Stimulated activated CD4-positive, alpha-beta T cell treated with anti-CD3 and anti-CD28 coated beads, Interleukin-15, amount 100 ng/mL, for 1 hour (primary cell): ENCODE measurements at places on chromosomes 5 and 9.

DNA sequence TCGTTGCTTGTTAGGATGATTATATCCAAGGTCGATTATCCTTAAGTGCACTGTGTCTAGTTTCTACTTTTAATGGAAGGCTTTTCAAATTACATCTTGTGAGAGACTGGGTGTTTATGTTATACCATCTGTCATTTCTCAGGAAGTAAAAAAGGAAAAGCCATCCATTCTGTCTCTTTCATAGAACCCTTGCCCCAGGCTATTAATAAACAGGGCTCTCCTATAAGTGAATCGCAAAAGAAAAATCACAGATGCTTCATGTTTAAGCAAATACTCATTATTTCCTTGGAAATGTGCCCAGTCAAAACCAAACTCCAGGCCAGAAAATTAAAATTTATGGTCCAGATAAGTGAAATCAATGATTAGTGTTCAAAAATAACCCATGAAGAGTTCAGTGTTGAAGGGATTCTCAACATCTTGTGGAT is 58.1 kb downstream of the STARD4 start:
- no peak for DNase-seq

DNA sequence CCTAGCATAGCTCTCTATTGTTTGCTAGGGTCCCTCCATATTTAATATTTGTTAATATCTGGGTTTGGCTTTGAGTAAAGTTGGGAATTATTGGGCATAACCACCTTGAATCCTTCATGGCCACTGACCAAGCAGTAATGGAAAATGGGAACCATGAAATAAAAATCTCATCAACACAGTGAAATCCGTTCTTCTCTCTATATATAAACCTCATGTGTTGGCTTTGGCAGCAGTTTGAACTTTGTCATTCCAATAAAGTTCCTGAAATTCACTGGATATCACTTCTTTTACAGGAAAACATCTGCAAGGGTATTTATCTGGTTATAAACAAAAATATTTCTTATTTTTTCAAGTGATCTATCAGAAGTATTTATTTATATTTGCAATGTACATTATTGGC is 93.0 kb upstream of the MPDZ start:
- no peak for DNase-seq

GRCh38 chr9:137190315-137190856 is 1.9 kb downstream of the SSNA1 start:
- DNase-seq = no peak

- no peak for DNase-seq
Observed at GRCh38 chr9:92297611-92298010, 4.1 kb upstream of the IARS1 start.

DNA sequence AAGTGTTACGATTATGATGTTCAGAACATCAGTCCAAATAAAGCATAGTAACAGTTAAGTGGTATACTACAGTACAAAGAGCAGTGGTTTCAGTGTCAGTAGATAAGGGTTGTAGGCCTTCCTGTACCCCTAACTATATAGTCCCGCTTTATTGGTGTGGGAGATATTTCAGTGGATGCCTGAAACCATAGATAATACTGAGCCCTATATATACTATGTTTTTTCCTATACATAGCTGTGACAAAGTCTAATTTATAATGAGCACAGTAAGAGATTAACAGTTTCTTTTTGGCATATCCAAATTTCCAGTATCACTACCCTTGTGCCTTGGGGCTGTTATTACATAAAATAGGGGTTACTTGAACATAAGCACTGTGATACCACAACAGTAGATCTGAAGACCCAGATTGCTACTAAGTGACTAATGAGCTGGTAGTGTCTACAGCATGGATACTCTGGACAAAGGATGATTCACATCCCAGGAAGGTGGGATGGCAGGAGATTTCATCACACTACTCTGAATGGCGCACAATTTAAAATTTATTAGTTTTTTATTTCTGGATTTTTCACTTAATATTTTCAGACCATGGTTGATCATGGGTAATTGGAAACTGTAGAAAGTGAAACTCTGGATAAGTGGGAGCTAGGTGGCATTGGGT is 119.3 kb downstream of the RPS23 start:
- DNase-seq = no peak

GRCh38 chr9:76693912-76694311 is 70.3 kb upstream of the PCA3 start:
- no peak for DNase-seq

DNA sequence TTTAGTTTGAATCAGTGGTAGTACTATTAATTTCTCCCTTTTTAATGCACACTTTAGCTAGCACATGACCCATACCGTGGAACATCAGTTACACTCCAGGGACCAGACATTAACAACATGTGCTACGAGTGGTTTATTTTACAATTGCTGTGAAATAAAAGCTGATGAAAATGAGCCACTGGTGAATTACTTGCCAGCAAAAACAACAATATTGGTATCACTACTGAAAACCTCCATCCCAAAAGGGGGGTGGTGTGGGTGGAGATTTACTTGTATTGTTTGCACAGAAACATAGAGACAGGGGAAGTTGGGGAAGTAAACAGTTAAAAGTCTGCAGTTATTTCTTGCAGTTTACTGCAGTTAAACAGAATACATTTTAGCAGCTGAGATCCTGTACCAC is 369.6 kb upstream of the GRAMD2B start:
- DNase-seq = no peak

DNA sequence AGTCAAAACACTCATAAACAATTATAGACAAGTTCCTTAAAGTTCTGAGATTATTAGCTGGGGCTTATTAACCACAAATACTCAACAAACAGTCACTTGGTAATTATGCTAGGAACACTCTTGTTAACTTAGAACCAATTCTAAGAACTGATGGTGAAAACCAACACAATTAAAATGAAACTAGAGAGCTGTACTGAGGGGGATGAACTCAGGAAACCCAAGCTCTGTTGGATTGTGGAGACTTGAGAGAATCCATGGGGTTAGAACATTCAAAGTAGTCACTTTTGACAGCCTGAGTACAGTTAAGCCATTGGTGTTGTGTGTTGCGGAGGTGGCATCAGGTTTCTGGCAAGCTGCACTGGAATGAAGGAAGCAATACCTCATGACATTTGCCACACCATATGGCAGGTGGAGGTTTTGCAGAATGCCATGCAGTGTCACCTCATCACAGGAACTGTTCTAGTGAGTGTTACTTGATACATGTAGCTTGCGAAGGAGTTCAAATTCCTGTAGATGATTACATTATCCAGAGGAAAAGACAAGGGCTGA is 480.9 kb upstream of the CD180 start:
- no peak for DNase-seq

DNA sequence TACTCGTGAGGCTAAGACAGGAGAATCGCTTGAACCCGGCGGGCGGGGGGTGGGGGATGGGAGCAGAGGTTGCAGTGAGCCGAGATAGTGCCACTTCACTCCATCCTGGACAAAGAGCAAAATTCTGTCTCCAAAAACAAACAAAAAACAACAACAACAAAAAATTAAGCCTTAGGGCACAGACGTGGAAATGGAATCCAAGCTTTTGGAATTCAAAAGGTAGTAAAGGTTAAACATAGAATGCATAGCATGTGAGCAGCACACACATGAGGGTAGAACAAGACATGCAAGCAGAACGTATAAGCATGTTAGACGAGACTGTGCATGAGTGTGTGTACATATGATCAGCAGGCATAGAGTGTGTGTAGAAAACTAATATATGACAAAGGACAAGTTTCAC is 68.0 kb downstream of the PTBP3 start:
- DNase-seq = no peak

DNA sequence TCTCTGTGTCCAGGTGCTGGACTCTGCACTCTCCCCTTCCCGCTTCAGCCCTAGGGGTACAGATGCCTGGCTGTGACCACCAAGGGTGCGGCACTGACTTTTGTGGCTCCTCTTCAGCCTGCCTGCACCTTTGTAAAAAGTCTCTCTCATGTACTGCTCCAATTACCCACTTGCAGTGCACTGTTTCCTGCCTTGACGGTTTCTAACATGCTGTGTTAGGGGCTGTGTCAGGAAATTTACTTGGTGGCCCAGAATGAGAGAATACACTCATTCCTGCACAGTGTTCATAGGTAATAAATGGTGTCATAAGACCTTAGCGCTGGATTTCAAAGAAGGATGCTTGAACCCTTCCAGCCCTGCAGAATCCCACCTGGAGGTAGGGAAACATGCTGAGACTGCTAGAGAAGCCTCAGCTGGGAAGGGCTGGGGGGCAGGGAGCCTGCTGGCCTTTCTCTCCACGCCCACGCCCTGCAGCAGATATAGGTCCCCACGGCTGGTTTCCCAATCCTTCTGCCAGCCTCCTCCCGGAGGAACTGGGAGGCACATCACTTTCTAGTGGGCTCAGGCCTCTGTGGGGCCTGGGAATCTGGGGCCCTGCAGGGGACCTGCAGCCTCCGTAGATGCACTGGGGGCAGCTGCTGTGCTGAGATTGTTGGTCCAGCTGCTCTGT is 17.6 kb upstream of the HRH2 start:
- no peak for DNase-seq

DNA sequence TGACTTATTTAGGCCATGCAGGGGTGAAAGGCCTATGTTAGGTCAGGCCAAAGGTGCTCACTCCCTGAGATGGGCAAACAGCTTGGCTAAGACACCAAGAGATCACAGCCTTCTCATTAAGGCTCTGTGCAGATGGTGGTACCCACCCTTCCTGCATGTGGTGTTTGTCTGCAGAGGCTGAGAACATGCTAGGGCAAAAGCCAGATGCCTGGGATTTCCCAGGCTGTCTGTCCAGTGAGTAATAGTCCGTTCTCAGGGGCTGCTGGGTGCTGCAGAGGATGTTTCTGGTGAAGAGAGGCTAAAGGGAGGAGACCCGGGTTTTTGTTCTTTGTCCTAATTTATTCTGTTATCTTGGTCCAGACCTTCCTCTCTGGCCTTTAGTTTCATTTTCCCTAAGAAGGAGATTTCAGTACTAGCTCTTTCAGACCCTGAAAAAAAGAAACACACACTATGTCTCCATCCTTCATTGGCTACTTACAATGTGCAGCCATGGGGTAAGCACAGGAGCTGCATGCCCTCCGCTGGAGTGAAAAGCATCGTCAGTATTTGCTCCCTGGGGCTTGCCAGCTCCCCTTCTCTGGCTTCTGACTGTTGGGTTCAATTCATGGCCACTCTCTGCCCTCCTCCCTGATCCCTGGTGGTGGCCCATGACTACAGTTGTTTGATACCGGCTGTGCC is 23.4 kb upstream of the GLRA1 start:
- DNase-seq = no peak

DNA sequence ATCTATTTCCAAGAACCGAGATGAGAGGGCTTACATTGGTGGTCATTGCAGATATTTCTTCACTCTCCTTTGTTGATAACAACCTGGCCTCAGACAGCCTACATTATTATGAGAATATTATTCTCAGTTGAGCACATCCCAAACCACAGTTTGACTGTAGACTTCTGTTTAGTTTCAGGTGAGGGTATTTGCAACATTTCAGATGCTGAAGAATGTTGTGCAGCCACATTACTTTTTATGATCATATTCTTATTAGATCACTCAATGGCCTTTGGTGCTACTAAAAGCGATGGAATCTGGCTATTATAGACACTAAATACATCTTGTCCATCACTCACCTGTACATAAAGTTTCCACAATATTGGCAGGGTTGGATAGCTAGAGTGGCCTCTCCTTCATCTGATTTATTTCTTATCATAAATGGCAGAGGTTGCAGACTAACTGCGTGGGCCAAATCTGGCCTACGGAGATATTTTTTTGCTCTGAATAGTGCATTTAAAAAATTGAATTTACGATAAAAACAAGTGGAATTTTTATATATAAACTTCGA is 26.2 kb upstream of the RICTOR start:
- no peak for DNase-seq

DNA sequence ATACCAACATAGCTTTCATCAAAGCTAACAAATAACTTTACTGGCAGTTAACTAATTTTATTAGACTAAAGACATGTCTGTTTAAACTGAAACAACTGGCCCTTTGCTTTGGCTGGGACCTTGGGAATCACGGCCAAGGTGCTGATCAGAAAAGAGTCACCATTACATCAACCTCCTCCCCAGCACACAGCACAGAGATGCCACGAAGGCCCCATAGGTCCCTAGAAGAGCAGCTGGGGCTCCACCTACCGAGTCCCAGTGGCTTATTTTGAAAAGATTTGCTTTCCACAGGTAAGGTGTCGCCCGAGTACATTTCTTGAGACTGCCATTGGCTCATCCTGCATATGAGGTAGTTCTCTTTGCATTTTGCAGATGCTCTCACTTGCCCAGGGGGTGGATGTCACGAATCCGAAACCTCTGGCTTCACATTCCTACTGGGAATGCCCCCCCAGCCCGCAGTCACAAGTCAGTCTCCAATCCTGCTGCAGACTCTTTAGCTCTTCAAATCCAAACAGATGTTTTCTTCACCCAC is 18.8 kb upstream of the HSD17B3 start:
- DNase-seq = no peak

- no peak for DNase-seq
Observed at GRCh38 chr5:132074772-132075718, 1.5 kb downstream of the CSF2 start.

DNA sequence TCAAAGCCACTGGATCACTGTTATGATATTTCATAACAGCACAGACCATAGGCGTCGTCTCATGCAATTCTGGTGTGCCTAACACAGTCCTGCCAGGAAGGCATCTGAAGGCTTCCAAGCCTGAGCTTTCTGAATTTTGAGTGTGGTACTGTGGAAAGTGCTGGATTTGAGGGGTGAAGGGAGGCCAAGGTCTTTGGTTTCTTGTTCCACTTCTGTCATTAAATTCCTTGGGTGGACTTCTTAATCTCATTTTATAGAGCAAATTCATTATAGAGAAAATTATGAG is 441.3 kb upstream of the PIK3R1 start:
- DNase-seq = no peak

DNA sequence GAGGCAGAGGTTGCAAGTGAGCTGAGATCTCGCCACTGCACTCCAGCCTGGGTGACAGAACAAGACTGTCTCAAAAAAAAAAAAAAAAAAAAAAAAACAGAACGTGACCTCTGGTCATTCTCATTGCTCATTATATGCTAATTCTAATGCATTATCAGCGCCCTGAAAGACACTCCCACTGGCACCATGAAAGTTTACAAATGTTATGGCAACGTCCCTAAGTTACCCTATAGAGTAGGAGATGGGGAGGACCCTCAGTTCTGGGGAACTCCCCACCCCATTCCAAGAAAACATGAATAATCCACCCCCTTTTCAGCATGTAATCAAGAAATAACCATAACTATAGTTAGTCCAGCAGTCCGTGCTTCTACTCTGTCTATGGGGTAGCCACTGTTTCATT is 48.9 kb upstream of the DENND4C start:
- no peak for DNase-seq

DNA sequence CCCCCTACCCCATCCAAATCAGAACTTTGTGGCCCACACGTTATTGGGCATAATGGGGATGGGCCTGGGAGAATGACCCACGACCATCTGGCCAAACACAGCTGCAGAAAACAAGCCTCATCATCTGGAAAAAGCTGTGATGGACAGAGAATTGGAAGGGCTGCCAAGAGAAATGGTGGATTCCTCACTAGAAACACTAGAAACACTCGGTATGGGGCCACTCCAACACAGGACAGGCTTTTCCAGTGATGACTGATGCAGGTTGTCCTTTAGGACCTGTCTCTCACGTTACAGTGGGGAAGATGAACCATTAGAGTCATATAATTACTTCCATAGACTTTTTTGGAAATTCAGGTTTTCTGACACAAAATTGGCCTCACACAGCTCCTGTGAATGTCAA is 172.4 kb upstream of the TARS1 start:
- DNase-seq = no peak
